NCI-H446 (cell line): ENCODE measurements at places on chromosomes 11 and 22.

DNA sequence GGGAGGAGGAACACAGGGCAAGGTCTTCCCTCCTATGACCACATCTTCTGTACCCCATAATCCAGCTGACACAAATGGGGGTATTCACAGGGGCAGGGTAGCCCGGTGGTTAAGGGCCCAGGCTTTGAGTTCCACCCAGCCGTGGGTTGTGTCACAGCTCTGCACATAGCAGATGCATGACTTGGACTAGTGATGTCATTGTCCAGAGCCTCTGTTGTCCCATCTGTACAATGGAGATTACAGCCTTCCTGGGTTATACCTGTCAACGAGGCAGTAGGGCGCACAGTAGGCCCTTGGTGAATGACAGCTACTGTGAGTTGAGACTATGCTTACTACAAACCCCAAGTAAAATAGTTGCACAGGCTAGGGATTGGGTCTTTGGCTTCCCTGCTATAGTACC lies 99.3 kb upstream of the CRYBB3 start:
- no peak for DNase-seq

DNA sequence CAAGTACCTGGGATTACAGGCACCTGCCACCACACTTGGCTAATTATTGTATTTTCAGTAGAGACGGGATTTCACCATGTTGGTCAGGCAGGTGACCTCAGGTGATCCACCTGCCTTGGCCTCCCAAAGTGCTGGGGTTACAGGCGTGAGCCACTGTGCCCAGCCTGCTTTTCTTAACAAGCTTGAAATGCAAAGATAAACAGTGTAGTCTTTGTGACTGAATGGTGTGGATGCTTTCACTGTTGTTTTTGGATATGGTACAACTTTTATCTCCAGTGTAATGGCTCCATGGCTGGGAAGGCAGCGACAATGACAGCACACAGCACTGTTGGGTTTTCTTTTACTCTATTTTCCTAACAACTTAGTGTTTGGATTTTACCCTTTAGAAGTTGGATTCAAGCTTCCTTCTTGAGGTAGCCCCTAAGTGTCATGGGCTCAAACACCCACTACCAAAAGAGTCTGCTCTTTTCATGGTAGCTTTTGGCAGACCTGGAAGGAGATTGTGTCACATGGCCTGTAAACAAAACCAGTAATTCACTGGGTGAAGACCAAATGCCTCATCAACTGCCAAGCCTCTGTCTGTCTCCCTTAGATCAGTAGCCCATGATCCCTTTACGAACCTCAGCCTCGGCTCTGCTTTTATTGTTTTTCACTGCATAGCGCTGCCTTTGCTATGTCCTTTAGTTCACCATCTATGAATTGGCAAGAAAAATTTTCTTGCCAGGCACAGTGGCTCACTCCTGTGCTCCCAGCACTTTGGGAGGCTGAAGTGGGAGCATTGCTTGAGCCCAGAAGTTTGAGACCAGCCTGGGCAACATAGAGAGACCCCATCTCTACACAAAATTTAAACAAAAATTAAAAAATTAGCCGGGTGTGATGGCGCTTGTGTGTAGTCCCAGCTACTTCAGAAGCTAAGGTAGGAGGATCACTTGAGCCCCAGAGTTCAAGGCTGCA lies 6.4 kb downstream of the VPS51 start:
- DNase-seq, result no peak

DNA sequence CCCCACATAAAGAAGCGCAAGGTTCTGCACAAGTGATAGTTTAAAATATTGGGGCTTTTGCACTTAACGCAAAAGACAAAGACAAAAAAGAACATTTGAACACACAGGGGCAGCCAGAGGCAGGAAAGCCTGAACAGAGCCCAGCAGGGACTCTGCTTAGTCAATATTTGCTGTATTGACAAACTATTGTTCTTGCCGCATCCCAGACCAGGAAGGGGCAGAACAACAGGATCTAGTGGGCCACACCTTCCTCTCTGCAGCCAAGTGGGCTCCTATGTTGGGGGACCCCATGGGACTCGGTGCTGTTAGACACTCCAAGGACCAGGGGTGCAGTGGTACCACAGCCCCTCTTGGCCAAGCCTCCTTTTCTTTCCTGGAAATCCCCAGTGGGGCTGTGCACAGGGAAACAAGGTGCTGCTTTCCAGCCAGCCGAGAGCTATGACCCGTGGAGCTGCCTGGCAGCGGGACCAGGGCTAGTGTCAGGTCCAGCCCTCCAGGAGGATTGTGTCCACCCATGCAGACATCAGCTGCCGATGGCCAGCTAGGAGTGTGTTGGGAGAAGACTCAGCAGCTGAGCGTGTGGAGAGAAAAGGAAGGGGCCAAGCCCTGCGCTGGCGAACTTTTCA lies 43.3 kb upstream of the ANO1 start:
- DNase-seq, result no peak

GRCh38 chr22:27810609-27811151 lies 9.1 kb upstream of the MN1 start:
- no peak for DNase-seq

DNA sequence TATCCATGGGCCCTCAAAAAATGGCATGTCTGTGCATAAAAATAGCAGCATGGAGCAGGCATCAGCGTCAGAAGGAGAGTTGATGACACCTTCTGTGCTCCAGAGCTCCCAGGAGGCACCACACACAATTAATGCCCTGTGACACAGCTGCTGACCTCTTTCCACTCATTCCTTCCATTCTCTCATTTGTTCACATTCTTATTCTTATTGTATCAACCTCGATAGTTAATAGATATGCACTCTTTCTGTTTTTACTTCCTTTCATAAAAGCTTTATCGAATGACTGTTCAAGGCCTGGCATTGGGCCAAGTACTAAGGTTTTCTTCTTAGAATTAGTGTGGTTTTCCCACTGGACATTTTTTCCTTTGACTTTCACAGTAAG lies 266.0 kb upstream of the MTNR1B start:
- DNase-seq, result peak; percentile 24

DNA sequence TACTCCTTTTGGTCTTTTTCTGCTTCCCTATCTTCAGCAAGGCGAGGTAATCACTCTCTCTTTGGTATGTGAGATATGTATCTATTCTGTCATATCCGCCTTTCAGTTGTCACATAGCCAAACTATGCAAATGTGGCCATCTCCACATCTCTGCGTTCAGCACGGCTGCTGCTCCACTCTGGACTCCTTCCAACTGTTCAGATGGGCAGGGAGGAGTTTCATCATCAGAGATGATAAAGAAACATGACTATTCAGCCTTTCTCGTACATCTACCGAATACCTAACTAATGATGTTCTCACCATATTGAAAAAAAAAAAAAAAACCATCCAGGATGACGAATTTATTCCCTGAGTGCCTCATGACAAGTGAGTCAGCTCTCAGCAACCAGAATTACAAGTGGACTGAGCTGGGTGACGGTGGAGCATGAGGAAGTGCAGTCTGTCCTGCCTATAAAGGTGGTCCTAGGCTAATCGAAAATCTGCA lies 899.6 kb downstream of the OPCML start:
- DNase-seq, result no peak

GRCh38 chr11:93249459-93250220 lies 51.8 kb upstream of the SLC36A4 start:
- no peak for DNase-seq

DNA sequence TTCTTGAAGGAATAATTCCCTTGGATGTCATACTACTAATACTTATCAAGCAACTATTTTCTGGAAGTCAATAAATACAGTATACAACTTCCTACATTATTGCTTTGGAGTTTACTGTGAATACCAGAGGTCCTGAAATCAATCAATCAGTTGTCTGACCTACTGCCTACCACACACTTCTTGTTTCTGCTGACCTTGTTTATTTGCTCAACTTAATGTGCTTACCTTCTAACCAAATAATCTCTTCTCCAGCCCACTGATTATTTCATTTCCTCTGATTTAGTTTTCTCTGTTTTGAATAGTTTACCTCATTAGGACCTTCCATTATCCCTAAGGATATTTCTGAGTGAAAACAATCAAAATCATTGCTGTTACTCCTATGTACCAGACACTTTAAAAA lies 523.6 kb upstream of the ARHGAP42 start:
- no peak for DNase-seq

GRCh38 chr11:117767071-117767470 lies 29.9 kb downstream of the DSCAML1 start:
- no peak for DNase-seq

DNA sequence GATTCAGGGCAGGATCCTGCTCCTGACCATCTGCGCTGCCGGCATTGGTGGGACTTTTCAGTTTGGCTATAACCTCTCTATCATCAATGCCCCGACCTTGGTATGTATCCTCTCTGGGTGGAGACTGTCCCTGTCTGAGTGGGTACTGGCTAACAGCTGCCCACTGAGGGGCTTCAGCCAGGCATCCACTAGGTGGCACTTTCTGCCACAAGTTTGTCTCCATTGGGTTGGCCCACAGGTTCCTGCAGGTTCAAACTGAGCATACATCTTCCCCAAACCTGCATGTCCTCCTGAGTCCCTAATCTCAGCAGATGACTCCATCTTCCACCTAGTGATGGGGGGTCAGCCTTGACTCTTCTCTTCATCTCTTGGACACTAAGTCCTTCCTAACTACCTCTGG lies 4.4 kb downstream of the SLC2A11 start:
- DNase-seq, result peak; percentile 7

DNA sequence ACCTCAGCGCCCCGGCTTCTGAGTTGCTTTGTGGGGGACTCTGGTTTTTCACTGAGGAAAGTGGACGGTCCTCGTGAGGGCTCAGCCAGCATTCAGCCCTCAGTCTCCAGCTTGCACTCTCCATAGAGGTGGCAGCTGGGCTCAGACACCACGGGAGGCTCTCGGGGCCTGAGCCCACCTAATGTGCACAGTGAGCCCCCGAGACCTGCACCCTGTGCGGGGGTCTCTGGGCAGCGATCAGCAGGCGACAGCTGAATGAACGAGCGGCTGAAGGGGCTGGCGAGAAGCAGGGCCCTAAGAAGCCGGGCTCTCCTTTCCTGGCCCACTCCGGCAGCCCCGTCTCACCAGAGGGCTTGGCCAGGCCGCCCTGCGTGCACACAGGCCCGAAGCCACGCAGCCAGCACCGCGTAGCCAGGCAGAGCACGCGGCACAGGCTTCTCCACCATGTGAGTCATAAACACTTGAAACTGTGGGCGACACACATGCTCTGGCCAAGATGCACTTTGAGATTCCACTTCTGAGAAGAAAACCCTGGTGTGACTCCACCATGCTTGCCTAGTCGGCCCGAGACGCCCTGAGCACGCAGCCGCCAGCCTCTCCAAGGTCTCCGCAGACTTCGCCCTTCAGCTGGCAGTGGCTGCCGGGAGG lies 28.0 kb downstream of the TOLLIP start:
- no peak for DNase-seq

GRCh38 chr11:91902312-91902711 lies 322.3 kb upstream of the FAT3 start:
- no peak for DNase-seq

DNA sequence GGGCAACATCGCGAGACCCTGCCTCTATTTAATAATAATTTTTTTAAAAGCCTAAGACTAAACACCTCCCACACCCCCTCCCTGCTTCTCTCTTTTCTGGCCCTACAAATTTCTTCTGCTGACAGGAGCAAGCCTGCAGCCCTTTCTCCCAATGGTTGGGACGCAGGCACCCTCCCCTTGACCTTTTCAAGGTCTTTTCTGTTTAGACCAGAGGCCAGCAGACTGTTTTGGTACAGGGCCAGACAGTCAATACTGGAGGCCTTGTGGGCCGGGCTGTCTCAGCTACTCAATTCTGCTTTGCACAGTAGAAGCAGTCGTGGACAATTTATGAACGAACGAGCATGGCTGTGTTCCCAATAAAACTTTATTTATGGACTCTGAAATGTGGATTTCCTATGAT lies 92.3 kb downstream of the SCN3B start:
- DNase-seq, result no peak

GRCh38 chr22:41491374-41492100 lies 22.6 kb downstream of the ACO2 start:
- no peak for DNase-seq

DNA sequence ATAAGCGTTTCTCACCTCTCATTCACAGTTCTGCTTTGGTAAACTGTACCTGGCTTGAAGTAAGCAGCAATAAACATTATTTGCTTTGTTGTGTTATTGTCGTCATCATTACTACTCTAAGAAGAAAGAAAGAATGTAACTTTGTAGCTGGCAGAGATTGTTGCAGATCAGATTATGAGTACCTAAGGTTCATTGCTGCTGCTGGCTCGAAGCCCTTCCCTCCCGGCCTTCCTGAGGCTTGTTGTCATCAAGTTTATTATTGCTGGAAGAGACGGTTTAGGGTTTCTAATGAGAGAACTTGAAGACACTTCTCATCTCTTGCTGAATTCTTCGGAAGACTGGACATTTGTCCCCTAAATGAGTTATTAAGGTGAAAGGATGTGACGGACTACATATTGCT lies 101.3 kb downstream of the GRAMD1B start:
- DNase-seq, result no peak

DNA sequence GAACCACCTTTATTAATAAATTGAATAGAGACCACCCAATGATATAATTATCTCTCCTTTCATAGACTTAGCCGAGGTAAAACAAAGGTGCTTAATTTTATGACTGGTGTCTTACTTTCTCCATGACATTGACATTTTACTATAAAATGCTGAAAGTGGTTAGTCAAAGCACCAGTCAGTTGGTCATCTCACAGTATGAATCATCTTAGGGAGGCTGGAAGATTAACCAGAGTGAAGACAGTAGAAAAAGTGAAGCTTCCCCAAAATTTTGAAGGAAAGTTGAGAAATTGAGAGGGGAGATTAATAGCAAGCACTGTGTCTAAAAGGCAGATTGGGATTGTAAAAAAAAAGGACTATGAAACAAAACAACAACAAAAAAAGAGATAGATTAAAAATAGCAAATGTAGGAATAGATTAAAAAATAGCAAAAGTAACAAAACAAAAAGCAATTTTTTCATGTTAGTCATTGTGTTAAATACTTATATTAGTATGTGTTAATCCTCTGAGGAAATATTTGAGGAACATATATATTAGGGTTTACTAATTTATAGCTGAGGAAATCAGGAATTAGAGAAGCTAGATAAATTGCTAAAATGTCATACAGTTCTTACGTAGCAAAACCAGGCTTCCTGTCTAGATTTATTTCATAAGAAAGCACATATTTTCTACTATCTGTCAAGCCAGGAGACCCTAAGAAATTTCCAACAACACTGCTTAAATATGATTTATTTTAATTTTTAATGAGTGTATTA lies 557.3 kb upstream of the ANO5 start:
- DNase-seq, result no peak

DNA sequence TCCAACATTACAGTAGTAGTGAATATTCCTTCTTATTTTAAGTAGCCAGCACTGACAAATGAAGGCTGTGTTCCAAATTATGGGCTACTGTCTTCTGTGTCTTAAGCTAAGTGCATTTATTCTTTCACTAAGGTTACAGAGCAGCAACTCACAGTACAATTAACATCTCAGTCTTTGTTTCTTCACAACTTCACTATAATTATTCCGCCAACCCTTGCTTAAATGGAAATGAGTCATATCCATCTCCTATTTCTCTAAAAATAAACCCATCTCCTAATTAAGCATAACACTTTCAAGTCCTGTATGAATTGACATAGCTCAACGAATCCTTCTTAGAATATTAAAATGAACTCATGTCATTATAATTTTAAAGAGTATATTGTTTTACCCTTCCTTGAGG lies 6.7 kb downstream of the ETS1 start:
- no peak for DNase-seq

GRCh38 chr11:67644472-67645418 lies 5.2 kb upstream of the TBX10 start:
- DNase-seq, result no peak

- DNase-seq, result no peak
These were observed 713.4 kb downstream of the OPCML start for GRCh38 chr11:132818951-132819350.

GRCh38 chr22:37044634-37045625 lies 6.6 kb upstream of the KCTD17 start:
- DNase-seq, result no peak

GRCh38 chr11:12160231-12160630 lies 49.8 kb downstream of the MICAL2 start:
- DNase-seq, result no peak
